ENCODE measurements at places on chromosomes 7 and 10.

GRCh38 chr7:103573479-103574058, 127.6 kb upstream of the SLC26A5 start:
- no peak for DNase-seq

DNA sequence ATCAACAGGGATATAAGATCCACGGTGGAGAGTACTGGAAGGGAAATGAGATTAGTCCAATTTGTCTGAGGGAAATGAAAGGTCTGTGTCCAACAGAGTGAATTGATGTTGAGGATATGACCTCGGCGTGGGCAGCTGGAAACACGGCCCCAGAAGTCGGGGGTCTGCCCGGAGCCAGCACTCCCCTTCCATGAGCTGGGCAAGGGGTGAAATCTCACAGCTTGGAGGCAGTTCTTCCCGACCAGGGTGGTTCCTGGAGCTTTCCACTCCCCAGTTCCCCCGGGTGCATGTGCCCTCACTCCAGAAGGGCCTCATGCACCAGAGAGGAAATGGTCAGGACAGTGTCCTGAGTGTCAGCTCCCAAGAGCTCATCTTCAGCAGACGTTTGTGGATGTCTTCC, 264.7 kb upstream of the PPP2R2D start:
- DNase-seq = no peak

- no peak for DNase-seq
These were observed 114.7 kb downstream of the MYO3A start for GRCh38 chr10:26048756-26049155.

DNA sequence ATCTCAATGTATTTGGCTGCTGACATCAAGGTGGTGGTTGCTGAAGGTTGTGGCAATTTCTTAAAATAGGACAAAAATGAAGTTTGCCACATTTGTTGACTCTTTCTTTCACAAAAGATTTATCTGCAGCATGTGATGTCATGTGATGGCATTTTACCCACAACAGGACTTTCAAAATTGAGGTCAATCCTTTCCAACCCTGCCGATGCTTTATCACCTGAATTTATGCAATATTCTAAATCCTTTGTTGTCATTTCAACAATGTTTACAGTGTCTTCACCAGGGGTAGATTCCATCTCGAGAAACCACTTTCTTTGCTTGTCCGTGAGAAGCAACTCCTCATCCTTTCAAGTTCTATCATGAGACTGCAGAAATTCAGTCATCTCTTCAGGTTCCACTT, 40.6 kb upstream of the SLC16A12 start:
- no peak for DNase-seq

- DNase-seq = no peak
These were observed 1144.1 kb downstream of the GATA3 start for GRCh38 chr10:9198611-9199010.

GRCh38 chr7:92461027-92462003, 14.0 kb downstream of the GATAD1 start:
- peak; percentile 2 for DNase-seq

- DNase-seq = no peak
These were observed 19.2 kb upstream of the SEC61G start for GRCh38 chr7:54778166-54778565.

DNA sequence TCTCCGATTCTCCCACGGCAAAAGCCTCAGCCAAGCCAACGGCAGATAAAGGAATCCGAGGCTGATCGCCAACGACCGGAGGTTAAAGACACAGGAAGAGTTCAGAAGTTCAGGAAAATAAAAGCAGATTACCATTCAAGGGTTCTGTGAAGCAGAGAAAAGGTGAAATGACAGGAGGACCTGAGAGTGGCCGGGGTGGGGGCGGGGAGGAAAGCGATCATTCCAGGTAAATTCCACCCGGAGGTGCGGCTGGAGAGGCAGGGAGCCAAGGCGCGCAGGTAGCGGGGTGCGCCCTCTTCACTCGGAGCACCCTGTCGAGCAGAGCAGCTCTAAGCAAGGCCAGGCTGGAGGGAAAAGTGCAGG, 35.3 kb upstream of the SEPHS1 start:
- no peak for DNase-seq

GRCh38 chr7:111529507-111530355, 32.6 kb downstream of the IMMP2L start:
- no peak for DNase-seq

- DNase-seq = no peak
These were observed 47.8 kb upstream of the PCLO start for GRCh38 chr7:83210479-83210878.

GRCh38 chr7:113639221-113639620, 279.6 kb downstream of the PPP1R3A start:
- DNase-seq = no peak

GRCh38 chr7:140876519-140877248, 48.0 kb downstream of the BRAF start:
- DNase-seq = no peak

DNA sequence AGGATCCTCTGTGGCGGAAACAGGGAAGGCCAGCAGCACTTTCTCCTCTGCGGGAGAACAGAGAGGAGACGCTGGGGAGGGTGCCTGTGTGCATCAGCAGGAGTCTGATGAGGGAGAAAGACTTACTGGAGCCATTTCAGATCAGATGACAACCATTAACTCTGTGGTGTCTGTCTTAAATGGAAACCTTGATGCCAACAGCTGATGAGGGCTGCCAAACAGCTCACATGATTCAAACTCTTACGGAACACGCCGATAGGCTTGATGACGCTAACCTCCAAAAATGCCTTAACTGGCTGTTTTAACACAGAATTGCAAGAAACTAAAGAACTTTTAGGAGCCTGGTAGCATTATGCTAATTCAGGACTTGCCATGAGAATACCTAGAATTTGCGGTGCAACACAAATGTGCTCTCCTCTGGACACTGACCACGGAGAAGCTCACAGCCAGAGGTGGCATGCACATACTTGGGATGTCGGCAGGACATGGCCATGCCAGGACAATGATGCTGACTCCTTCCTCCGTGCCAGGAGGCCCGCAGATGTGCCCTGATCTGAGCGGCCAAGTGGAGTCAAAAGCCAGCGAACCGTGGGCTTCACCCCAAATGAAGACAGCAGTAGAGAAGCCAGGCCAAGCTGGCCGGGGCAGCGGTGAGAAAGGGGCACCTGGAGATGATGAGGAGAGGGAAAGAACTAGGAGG, 154.9 kb downstream of the ZMYND11 start:
- no peak for DNase-seq

DNA sequence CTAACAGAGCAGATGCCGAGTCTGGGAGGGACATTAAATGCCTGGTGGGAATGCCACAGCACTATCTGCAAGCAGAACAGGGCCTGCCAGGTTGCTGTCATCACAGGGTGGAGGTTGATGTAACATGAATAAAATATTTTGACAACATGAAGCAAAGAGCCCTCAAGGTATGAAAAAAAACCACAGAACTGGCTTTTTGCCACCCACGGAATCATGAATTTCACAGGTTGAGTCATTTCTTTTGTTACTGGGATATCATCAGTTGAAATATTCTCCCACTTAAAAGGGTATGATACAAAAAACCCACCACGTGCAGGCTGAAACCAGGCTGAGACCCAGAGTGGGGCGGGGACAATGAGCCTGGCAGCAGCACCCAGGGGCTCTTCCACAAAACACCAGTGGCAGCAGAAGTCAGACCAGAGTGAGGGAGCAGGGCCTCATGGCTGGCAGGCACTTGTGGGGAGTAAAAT, 220.1 kb downstream of the TNS3 start:
- no peak for DNase-seq

DNA sequence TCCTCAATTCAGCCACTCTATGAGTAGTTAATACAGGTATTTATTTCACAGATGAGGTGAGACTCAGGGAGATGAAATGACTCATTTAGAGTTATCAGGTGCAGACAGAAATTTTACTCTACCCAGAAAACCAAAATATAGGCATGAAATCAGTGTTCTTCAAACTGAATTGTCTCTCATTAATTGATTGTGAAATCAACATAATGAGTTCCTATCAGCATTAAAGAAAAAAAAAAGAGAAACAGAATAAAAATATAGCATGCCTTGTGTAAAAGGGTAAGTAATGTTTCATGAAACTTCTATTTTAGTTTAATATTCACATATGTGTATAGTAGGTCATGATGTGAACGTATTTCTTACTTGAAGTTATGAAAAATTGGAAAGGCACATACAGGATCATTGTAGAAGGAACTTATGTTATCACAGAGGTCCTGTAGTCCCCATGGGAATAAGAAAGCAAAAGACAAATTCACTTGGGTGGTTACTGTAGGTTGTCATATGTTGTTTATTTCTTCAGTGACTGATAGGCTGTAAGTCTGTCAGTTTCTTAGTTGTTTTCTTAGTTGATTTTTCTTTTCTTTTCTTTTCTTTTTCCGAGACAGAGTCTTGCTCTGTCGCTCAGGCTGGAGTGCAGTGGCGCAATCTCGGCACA, 47.5 kb downstream of the KAT6B start:
- DNase-seq = no peak

- DNase-seq = no peak
These were observed 442.0 kb downstream of the GFRA1 start for GRCh38 chr10:115831016-115831415.

- DNase-seq = no peak
These were observed 164.2 kb downstream of the DGKI start for GRCh38 chr7:137682596-137682995.

DNA sequence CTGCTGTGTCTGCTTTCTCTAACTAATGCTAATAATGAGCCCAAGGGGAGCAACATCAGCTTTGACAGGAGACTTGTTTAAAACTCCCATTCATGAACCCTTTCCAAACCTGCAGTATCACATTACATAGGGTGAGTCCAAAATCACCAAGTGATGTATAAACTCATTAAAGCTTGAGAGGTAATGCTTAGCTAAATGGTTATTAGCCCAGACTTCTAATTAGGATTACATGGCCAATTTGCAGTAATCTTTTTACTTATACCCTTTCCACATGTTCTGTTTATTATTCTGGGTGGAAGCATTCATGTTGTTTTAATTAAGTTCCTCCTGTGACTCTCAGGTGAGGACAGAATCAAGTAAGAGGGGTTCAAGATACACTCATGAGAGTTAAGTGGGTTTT, 17.5 kb downstream of the ZNF138 start:
- DNase-seq = no peak

- DNase-seq = no peak
These were observed 56.7 kb upstream of the KIAA1217 start for GRCh38 chr10:24152270-24152669.

- DNase-seq = peak; percentile 59
These were observed 40.4 kb downstream of the CREB3L2 start for GRCh38 chr7:137961200-137962177.

- no peak for DNase-seq
These were observed 1.5 kb downstream of the EDRF1 start for GRCh38 chr10:125721035-125721434.

DNA sequence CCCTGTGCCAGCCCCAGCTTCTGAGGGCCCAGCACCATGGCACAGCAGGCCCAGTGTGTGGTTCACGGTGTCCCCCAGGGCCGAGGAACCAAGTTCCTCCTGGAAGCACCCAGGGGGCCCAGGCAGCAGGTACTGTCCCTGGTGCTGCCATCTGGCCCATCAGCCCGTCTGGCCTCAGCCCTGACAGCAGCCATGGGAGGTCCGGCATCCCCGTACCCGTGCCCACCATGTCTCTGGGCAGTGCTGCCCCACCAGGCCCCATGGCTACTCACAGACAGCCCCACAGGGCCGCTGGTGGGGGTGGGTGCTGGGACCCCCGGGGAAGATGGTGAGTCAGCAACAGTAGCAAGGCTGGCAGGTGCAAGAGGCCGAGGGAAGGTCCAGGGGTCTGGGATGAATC, 32.8 kb downstream of the STK32C start:
- DNase-seq = no peak

GRCh38 chr7:111639934-111640333, 77.6 kb upstream of the IMMP2L start:
- DNase-seq = no peak

DNA sequence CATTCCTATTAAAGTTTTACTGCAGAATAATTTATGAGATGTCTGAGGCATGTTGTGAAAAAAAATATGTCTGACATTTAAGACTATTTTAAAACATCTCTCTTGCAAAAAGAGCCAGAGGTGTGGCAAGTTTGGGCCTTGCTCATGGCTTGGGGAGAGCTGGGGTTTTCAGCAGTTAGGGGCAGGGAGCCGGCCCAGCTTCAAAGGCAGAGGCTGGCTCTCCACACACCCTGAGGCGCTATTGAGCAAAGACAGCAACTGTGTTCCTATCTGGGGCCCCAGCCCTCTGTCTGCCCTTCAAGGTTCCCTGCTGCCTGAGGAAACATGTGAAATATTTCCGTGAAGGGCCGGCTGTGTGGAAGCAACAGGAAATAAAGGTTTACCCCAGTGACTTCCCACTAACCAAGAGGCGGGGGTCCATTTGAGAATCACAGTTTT, 94.0 kb downstream of the SORBS1 start:
- peak; percentile 40 for DNase-seq

GRCh38 chr7:158452331-158452730, 135.3 kb downstream of the PTPRN2 start:
- no peak for DNase-seq

DNA sequence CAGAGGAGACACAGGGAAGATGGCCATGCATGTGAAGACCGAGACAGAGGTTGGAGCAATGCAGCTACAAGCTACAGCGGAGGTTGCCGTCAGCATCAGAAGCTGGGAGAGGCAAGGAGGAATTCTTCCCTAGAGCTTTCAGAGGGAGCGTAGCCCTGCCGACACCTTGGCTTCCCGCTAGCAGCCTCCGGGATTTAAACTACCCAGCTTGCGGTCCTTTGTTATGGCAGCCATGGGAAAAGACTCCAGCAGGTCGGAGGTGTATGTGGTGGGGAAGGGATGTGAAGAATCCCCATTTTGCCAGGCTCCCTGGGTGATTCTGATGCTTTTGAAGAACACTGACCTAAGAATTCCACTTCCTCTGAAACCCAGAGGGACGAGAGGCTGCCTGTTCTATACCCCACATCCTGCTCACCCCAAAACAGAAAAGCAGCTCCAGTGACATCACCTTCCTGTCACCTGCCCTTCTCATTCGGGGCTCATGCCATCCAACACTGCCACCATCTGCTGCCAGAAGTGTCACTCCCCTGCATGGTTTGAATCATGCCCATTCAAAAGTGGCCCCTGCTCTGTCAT, 3.3 kb upstream of the SEPHS1 start:
- no peak for DNase-seq

DNA sequence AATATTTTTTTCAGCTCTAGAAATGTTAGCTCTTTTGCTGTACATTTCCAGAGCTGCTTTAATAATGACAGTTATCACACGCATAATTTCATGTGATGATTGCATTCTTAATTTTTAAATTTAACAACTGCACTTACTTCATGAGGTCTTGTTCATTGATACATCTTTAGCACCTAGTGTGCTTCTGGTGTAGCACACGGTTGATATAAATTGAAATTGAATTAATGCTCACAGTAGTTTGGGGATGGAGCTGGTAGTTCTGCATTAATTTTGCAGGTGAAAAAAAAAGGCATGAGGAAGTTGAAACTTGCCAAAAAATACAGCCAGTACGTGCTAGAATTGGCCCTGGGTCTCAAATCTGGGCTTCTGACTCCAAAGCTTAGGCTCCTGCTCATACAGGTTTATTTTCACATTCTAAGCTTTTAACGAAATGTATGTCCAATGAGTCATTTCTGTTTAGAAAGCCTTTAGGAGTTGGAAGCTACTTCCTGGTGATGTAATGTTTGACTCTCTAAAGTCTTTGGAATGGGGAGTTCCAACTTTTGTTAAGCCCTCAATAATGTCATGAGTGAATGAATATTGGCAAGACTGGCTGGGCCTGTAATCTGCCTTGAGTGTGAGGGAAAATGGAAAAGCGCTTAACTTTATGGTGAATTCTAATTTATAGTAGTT, 62.5 kb downstream of the DAGLB start:
- DNase-seq = no peak

GRCh38 chr7:129785685-129786514, 166.9 kb downstream of the UBE2H start:
- no peak for DNase-seq

Data from GDM1 (cell line).